ENCODE measurements at places on chromosomes 3 and 15. TPM values are rescaled to one million over a fixed set of nuclear protein-coding genes. Genes with fewer than 3 reads are reported as not detected.

SLC6A11 gene
- not detected for total RNA-seq

NOP10 gene
- total RNA-seq, result 116 TPM

GRK7 gene
- not detected for total RNA-seq

RBMS3 gene
- total RNA-seq, result 126 TPM

CP gene
- 1.1 TPM for total RNA-seq

RFT1 gene
- 8.9 TPM for total RNA-seq

PPARG gene
- 357 TPM for total RNA-seq

FBN1 gene
- 128 TPM for total RNA-seq

KBTBD13 gene
- total RNA-seq, result not detected

EIF1B gene
- 45.7 TPM for total RNA-seq

CSTA gene
- total RNA-seq, result 27.1 TPM

EPHB3 gene
- total RNA-seq, result not detected

NOX5 gene
- total RNA-seq, result 0.34 TPM

TGM4 gene
- not detected for total RNA-seq

VIPR1 gene
- total RNA-seq, result 9.6 TPM

GPR87 gene
- not detected for total RNA-seq

ZFAND6 gene
- total RNA-seq, result 107 TPM

CCDC54 gene
- not detected for total RNA-seq

TIPIN gene
- total RNA-seq, result 11.6 TPM

MUC20 gene
- 3.7 TPM for total RNA-seq

C3orf49 gene
- not detected for total RNA-seq

CHRD gene
- 11.5 TPM for total RNA-seq

MANF gene
- 62.9 TPM for total RNA-seq

INO80 gene
- 20.9 TPM for total RNA-seq

OXTR gene
- not detected for total RNA-seq

PTH1R gene
- 16.0 TPM for total RNA-seq

CNTN6 gene
- total RNA-seq, result not detected

Measured in subcutaneous adipose tissue (tissue), 4 donors.